ENCODE measurements at places on chromosomes 7 and 10.
A peak's percentile ranks its signal among the peaks of the same experiment; 100 is the strongest.

DNA sequence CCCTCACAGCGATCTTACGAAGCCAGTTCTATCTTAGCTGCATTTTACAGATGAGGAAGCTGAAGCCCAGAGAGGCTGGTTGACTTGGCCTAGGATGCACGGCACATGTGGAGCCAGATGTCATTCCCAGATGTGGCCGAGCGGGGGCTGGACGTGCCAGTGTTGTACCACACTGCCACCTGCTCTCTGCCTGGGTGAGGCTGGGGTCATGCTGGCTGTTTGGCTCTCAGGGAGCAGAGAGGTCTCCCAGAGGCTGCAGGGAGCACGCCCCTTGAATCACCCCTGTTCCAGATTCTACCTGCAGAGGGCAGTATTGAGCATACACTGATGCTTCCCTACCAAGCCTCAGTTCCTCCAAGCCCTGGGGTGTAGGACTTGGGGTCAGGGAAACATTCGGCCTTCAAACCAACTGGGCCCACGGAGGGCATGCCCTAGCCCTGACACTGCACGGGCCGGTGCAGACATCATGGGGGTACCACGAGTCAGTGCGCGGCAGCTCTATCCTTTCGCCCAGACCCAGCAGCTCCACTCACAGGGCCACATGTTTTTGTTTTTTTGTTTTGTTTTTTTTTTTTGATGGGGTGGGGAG, 3.8 kb upstream of the GTF2IRD1 start:
- ATAC-seq, result peak; percentile 27

DNA sequence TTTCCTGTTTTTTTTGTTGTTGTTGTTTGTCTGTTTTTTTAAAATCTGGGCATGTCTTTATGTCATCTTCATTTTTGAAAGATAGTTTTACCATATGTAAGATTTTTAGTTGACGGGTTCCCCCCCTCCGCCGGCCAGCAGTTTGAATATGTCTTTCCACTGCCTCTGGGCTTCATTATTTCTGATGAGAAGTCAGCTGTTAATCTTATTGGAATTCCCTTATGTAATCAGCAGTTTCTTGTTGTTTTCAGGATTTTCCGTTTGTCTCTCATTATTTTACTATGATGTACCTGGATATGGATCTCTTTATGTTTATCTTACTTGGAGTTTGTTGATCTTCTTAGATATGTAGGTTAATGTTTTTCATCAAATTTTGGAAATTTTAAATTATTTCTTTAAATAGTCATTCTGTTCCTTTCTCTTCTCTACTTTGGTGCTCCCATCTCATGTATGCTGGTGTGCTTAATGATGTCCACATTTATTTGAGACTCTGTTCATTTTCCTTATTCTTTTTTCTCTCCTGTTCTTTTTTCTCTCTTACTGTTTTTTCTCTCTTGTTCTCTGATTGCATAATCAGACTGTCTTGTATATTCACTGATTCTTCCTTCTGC, 9.7 kb downstream of the EXOC6 start:
- no peak for ATAC-seq

DNA sequence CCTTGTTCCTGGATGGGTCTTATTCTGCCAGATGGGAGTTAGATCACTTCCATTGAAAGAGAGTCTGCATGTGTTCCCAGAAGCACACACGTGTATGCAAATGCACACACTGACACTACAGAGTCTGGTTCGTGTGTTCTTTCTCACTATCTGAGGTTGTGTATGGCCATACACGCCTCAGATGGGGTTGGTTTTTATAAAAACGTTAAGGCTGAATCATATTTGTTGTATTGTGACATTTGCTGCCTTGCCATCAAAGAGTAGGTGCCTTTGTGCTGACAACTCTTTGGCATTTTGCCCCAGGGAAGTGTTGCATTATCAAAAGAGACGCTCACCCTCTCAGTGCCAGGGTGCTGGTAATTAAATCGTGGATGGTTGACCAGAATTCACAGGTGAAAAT, 37.7 kb upstream of the HDAC9 start:
- no peak for ATAC-seq

- ATAC-seq, result no peak
These were observed 6.9 kb downstream of the PRKAR2B start for GRCh38 chr7:107051376-107051775.

DNA sequence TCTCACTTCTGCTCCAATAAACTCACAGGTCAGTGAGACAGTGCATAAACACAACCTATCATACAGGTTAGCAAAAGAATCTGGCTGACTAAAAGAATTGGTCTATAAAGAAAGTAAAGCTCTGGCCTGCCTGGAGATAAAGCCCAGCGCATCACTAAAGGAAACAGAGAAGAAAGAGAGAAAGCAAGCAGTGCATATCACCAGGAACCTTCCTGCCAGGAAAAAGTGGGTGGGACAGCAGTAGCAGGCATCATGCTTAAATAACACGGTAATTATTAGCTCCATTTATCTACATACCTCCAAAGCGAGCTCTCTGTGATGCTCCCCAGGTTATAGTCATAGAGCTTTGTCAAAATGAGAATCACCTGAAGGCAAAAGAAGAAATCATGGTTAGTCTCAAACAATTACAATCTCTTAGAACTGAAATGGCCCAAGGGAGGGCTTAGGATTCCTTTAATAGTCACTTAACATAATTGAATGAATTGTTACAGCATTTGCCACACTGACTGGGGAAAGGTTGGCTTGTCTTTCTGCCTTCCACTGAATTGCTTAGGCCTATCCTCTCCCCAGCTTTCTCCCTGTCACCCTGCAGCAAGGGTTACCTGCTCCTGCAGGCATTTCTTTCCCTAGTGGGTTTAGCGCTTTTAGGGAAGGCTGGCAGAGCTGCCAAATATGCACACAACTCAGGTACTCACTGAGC, 208.1 kb downstream of the SORCS1 start:
- ATAC-seq, result no peak

GRCh38 chr7:156178857-156179256, 366.6 kb upstream of the SHH start:
- ATAC-seq, result no peak

DNA sequence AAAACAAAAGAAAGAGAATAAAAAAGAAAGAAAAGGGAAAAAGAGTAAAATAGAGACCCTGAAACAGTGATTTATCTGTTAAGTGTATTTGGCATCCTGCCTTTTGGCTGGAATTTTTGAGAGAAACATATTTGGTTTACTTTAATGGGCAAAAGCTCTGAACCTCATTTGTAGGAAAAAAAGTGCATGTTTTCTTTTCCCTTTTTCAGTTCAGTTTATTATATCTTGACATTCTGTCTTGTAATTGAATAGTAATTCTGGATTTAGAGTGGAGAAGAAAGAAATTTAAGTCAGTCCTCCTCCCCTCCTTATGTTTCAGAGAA, 69.5 kb downstream of the ARID5B start:
- no peak for ATAC-seq

DNA sequence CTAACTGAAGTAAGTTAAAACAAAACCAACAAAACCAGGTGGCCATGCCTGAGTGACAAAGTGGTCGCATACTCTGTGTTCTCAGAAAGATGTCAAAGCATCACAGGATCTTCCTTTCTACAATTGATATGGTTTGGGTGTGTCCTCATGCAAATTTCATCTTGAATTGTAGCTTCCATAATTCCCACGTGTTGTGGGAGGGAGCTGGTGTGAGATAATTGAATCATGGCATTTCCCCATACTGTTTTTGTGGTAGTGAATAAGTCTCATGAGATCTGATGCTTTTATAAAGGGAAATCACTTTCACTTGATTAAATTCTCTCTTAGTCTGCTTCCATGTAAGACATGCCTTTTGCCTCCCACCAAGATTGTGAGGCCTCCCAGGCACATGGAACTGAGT, 465.7 kb downstream of the PCDH15 start:
- ATAC-seq, result no peak

GRCh38 chr10:127943336-127943910, 36.5 kb downstream of the PTPRE start:
- no peak for ATAC-seq

DNA sequence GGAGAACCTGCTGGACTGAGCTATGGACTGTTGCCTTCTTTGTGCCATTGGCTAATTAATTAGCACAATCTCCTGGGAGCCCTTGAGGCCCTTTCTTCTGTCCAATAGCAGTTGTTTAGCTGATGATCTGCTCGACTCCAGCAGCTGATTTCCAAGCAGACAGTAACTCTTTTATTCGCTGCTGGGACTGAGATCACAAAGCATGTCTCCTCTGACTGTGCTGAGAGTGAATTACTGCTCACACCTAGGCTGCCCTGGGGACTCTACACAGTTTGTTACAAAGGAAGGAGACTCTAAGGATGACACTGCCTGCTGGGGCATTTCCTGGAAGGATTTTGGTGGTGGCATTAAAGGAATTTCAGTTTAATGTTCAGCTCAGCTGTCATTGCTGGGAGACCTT, 31.4 kb downstream of the CASP7 start:
- no peak for ATAC-seq

GRCh38 chr10:101071267-101071884, 9.6 kb downstream of the KAZALD1 start:
- peak; percentile 22 for ATAC-seq

DNA sequence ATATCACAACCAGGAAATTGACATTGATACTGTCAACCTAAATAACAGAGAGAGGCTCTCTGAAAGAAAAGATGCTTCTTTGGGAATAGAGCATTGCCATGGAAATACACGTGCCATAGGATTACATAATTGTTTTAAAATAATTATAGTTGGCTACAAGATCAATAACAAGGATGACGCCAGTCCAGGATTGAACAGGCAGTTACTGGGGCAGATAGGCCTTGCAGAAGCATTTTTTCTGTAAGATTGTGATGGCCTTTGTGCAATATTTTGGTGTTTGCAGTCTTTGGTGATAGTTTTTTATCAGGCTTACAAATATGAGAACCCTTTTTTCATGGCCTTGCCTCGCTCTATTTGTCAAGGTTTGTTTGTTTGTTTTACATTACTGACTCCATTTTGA, 10.5 kb downstream of the ACADSB start:
- no peak for ATAC-seq

GRCh38 chr10:113704637-113705343, 25.1 kb downstream of the CASP7 start:
- ATAC-seq, result no peak

GRCh38 chr10:21720090-21720489, 186.1 kb downstream of the MLLT10 start:
- ATAC-seq, result peak; percentile 76

GRCh38 chr7:70744492-70744891, 387.5 kb upstream of the GALNT17 start:
- no peak for ATAC-seq

DNA sequence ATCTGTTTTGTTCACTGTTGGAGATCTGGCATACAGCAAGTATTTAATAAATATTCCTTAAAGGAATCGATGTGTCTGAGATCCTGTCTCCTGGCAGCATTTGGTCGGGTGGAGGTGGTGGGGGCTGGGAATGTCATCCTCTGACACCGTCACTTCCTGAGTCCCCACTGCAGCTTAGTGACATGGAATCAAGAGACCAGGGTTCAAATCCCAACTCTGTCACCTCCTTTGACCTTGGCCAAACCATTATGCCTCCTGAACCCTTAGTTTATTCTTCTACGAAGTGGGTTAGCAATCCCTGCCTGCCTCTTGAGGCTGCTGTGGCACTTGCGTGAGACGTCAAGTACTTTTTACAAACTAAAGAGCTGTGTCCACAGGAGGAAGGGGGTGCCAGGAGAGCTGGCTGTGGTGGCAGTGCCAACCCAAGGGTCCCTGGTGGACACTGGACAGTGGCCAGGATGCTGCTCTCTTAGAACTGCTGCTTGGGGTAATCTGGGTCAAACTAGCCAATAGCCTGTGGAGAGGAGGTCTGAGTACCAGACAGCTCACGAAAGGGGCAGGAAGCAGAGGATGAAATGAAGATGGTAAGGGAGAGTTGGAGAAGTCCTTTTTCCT, 8.0 kb upstream of the ZMIZ1 start:
- no peak for ATAC-seq

- no peak for ATAC-seq
These were observed 1080.9 kb downstream of the SORCS1 start for GRCh38 chr10:106083572-106083971.

DNA sequence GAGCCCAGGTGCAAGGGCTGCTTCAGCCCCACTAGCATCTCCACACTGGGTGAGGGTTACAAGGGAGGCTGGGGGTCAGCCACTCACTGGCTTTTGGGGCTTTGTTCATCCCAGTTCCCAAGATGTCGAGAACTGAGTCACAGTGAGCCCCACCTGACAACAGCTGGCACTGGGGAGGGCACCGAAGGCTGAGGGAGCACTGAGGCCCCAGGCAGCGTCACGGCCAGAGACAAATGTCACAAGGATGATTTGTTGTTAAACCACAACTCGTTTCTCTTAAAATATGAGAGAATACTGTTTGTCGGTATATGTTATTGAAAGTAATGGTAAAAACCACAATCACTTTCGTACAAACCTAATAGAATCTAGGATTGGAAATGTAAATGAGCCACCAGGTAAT, 219.9 kb downstream of the CELF2 start:
- no peak for ATAC-seq

GRCh38 chr7:77685233-77685632, 11.0 kb upstream of the RSBN1L start:
- peak; percentile 88 for ATAC-seq

DNA sequence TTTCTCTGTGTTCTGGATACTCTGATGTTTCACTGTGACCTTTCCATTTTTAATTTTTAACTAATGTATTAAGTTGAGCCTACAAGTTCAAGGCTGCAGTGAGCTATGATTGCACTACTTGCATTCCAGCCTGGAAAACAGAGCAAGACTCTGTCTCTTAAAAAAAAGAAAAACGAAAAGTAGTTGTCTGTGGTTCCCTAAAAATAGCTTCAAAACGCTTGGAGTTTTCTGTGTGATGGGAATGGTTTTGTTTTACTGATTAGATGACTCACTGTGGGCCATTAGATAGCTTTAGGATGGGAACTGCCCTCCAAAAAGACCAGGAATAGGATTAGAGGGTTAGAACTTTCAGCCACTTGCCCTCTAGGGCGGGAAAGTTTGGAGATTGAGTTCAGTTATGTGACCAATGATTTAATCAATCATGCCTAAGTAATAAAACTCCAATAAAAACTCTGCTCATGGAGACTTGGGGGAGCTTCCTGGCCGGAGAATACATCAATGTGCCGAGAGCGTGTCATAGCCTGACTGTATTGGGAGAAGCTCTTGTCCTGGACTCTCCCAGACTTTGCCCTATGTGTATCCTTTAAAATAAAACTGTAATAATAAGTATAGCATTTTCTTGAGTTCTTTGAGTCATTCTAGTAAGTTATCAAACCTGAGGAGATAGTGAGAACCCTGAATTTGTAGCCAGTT, 147.1 kb downstream of the LYZL1 start:
- no peak for ATAC-seq

DNA sequence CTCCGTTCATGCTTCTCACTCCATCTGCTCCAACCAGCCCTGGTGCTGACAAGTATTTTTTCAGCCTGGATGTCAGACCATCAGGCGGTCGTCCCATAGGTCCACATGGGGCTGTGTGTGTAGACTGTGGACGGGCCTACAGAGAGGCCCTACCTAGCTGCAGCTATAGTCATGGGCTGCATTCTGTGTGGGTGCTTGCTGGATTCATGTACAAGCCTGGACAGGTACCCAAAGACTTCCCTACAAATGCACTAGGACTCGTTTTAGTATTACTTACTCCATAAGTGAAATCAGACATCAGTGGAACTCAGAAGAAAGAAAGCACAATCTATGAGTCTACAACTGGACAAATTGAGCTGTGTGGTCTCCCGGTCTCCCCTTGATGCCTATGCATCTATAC, 146.8 kb downstream of the PKD1L1 start:
- peak; percentile 64 for ATAC-seq
